ENCODE measurements at places on chromosomes 6 and 20. TPM values are rescaled to one million over a fixed set of nuclear protein-coding genes. Genes with fewer than 3 reads are reported as not detected.

GRCh38 chr6:170147832-170148708, 142.8 kb downstream of the DLL1 start:
- H3K36me3 ChIP-seq = no peaks in the 10 kb centered on the region
- peaks cover 3% of the 10 kb centered on the region for H3K27me3 ChIP-seq
- H3K27ac ChIP-seq = no peak overlapping the region
- no peak overlapping the region for H3K4me3 ChIP-seq
- H3K4me1 ChIP-seq = peaks cover 29% of the 10 kb centered on the region

DNA sequence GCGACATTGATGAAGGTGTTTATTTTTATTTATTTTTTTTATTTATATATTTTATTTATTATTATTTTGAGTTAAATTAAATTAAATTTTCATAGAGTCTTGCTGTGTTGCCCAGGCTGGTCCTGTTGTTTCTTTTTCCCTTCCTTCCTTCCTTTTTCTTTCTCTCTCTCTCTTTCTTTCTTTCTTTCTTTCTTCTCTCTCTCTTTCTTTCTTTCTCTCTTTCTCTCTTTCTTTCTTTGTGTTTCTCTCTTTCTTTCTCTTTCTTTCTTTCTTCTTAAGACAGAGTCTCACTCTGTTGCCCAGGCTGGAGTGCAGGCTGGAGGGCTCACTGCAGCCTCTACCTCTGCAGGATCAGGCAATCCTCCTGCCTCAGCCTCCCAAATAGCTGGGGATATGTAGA, 84.7 kb upstream of the AKAP12 start:
- no peak for DNase-seq
- H3K27me3 ChIP-seq = no peaks in the 10 kb centered on the region
- H3K36me3 ChIP-seq = no peaks in the 10 kb centered on the region
- no peak overlapping the region for H3K27ac ChIP-seq
- no peaks in the 10 kb centered on the region for H3K4me1 ChIP-seq
- no peak overlapping the region for H3K4me3 ChIP-seq

DNA sequence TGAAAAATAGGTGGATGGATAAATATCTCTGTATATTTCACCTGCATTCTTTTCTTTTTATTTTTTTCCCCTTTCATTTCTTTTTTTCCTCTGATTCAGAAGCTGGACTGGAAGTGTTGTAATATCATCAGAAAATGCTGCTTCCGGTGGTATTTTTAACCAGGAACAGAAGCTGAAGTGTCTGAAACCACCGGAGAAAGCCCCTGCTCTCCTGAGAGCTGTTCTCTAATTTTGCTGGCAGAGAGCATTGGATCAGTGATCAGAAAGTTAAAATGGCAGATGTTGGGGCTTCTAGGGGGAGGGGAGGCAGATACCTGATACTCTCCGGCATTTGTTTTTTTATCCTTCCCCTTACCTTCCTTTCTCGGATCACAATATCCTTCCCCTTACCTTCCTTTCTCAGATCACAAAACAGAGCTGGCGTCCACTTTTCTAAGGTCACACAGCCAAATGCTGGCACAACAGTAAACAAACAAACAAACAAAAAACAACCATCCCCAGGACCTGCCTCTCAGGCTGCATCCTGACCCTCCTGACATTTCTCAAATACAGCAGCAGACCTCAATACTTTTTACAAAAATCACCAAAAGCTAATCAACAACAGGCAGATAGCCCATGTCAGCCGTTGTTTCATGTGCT, 143.2 kb upstream of the ZNF217 start:
- no peak overlapping the region for H3K4me3 ChIP-seq
- no peak for DNase-seq
- peaks cover 26% of the 10 kb centered on the region for H3K4me1 ChIP-seq
- H3K27me3 ChIP-seq = no peaks in the 10 kb centered on the region
- H3K27ac ChIP-seq = no peak overlapping the region

- no peaks in the 10 kb centered on the region for H3K4me1 ChIP-seq
- no peak overlapping the region for H3K27ac ChIP-seq
- H3K36me3 ChIP-seq = no peaks in the 10 kb centered on the region
- peaks cover 2% of the 10 kb centered on the region for H3K27me3 ChIP-seq
Observed at GRCh38 chr6:110158479-110158878, 21.0 kb downstream of the WASF1 start.

DNA sequence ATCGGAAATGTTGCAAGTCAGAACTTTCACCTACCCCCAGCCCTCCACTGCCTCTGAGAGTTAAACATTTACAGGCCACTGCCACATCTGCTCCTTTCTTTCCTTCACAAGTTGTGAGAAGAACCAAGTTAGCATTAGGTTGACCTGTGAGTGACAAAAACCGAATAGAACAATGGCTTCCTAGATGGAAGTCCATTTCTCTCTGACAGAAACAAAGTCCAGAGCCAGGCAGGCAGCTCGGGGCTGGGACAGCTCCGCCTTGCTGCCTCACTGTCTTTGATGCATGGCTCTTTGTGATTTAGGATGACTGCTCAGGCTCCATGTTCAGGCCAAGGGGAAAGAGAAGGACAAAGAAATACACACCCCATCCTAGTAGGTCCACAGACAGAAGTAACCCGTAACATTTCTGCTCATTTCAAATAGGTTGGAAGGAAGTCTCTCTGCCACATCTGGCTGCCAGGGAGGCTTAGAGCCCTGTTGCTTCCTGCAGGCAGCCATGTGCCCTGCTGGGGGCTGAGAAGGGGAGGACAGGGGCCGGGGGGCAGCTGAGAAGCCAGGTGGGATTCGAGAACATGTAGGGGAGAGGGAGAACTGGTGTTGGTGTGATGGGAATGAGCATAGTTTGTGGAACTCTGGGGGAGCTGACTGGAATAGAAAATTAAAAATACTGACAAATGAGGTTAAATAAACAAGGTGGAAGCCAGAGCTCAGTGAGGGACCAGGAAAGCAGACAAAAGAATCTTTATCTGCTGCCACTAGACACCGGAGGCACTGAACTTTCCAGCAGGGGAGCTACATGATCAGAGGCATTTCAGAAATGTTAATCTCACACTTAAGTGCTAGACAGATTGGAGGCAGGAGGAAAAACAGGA, 19.5 kb upstream of the IER3 start:
- no peak overlapping the region for H3K4me3 ChIP-seq
- H3K27ac ChIP-seq = no peak overlapping the region
- no peak for DNase-seq

DNA sequence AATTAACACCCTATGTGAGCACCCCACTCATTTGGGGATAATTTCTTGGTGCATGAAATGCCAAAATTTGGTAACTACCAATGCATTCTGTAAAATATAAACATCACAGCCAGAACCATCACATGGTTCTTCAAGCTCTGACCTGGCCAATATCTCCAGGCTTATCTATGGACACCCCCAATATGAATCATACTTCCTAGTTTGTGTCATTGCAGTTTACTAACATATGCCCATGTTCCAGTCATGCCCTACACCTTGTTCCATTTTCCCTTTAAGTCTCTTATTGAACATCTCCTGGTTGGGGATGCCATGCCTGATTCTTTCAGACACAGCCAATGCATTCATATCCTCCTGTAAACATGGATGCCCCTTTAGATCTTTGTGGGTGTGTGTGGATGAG, 572.8 kb upstream of the BTBD3 start:
- H3K27ac ChIP-seq = no peak overlapping the region
- DNase-seq = no peak
- H3K4me3 ChIP-seq = no peak overlapping the region
- H3K36me3 ChIP-seq = no peaks in the 10 kb centered on the region
- H3K4me1 ChIP-seq = no peaks in the 10 kb centered on the region
- no peaks in the 10 kb centered on the region for H3K27me3 ChIP-seq

DNA sequence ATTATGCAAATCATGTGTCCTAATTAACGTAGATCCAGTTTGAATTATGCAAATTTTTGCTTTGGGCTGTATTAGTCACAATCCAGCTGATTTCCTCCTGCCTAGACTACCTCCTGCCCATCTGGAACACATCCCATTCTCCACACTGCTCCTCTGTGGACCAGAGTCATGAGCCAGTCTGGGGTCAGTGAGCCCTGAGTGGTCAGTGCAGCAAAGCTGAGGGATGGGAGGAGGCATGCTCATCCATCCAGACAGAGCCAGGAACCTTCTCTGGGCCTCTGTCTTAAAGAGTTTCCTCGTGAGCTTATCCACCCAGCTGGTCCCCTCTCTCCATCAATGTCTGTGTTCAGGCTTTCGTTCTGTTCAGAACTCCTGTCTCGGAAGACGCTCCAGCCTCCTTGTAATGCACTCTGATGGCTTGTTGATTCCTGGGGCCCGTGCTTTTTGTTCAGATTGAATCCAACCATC, 747.8 kb downstream of the PTPRT start:
- H3K27ac ChIP-seq = no peak overlapping the region
- no peaks in the 10 kb centered on the region for H3K4me1 ChIP-seq
- H3K4me3 ChIP-seq = no peak overlapping the region
- DNase-seq = no peak

DNA sequence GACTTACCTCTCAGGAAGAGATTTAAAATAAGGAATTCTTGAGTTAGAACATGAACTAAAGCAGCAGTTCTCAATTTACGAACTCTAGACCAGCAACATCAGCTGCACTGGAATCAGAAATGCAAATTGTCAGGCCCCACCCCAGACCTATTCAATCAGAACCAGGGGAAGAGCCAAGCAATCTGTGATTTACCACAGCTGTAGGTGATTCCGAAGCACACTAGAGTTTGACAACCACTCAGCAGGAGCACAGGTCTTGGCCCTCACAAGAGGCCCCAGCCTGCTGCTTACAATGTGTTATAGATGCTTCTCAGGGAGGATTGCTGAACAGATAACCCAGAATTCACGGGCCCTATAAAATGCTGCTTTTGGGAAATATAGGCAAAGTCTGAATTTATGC, 279.2 kb downstream of the PTPRK start:
- no peak for DNase-seq
- H3K27ac ChIP-seq = no peak overlapping the region
- no peaks in the 10 kb centered on the region for H3K36me3 ChIP-seq
- H3K4me3 ChIP-seq = no peak overlapping the region

GRCh38 chr6:139858429-139858828, 484.0 kb upstream of the CITED2 start:
- no peak overlapping the region for H3K27ac ChIP-seq
- no peak for DNase-seq
- H3K4me1 ChIP-seq = no peaks in the 10 kb centered on the region
- H3K36me3 ChIP-seq = no peaks in the 10 kb centered on the region
- H3K4me3 ChIP-seq = no peak overlapping the region
- H3K27me3 ChIP-seq = no peaks in the 10 kb centered on the region

DNA sequence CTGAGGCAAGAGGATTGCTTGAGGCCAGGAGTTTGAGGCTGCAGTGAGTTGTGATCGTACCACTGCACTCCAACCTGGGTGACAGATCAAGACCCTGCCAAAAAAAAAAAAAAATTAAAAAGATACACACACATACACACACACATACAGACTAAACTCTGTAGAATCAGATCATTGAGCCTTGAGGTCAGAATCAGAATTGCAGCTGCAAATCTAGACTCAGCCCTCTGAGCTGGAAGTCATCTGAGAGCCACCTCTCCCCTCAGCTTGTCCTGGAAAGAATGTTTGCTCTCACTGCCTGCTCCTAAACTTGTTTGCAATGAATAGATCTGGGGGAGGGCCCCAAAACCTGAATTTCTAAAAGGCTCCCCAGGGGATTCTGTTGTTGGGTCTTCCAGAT, 41.4 kb upstream of the ANGPT4 start:
- H3K27ac ChIP-seq = no peak overlapping the region
- H3K27me3 ChIP-seq = peaks cover 3% of the 10 kb centered on the region
- H3K36me3 ChIP-seq = no peaks in the 10 kb centered on the region
- no peaks in the 10 kb centered on the region for H3K4me1 ChIP-seq
- no peak for DNase-seq

- H3K4me1 ChIP-seq = no peaks in the 10 kb centered on the region
- H3K27me3 ChIP-seq = no peaks in the 10 kb centered on the region
- no peak for DNase-seq
Observed at GRCh38 chr6:43788301-43788700, 18.3 kb downstream of the VEGFA start.

- no peak overlapping the region for H3K4me3 ChIP-seq
- DNase-seq = no peak
- H3K36me3 ChIP-seq = no peaks in the 10 kb centered on the region
- H3K27ac ChIP-seq = no peak overlapping the region
- H3K27me3 ChIP-seq = no peaks in the 10 kb centered on the region
Observed at GRCh38 chr6:143562143-143562542, 50.6 kb upstream of the FUCA2 start.

- DNase-seq = no peak
- H3K27ac ChIP-seq = no peak overlapping the region
- no peaks in the 10 kb centered on the region for H3K27me3 ChIP-seq
- no peak overlapping the region for H3K4me3 ChIP-seq
- no peaks in the 10 kb centered on the region for H3K36me3 ChIP-seq
Observed at GRCh38 chr20:23156170-23156841, 70.2 kb upstream of the CD93 start.

DNA sequence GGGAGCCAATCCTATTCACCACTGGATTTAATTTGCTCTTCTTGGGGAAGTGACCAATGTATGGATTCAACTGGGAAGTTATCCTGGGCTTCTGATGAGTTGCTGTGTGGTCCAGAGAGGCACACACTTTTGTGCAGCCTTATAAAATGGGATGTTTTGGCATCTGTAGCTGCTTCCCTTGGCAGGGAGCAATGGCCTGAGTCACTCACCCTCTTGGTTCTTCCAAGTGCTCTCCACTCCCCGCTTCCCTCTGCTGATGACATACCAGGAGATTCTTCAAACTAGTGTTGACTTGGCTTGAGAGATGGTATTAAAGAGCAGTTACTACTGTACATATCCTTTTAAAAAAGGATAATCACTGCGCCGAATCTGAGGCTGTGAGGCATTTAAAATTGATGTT, 105.8 kb downstream of the JARID2 start:
- H3K27ac ChIP-seq = no peak overlapping the region
- H3K4me1 ChIP-seq = peaks cover 7% of the 10 kb centered on the region
- H3K4me3 ChIP-seq = no peak overlapping the region
- H3K27me3 ChIP-seq = no peaks in the 10 kb centered on the region
- no peaks in the 10 kb centered on the region for H3K36me3 ChIP-seq

FILIP1 gene
- not detected for total RNA-seq

TRDN gene
- total RNA-seq = not detected

MEP1A gene
- not detected for total RNA-seq

LY6G6F gene
- total RNA-seq = not detected

Data from CD4-positive, alpha-beta memory T cell (primary cell).